ENCODE measurements at places on chromosomes 4 and X. TPM values are rescaled to one million over a fixed set of nuclear protein-coding genes. Genes with fewer than 3 reads are reported as not detected.

The CYBB gene
- polyA plus RNA-seq: 182 TPM

- peaks cover 29% of the 10 kb centered on the region for H3K27me3 ChIP-seq
- H3K4me3 ChIP-seq: no peak overlapping the region
- H3K36me3 ChIP-seq: no peaks in the 10 kb centered on the region
- no peak overlapping the region for H3K27ac ChIP-seq
- no peak for DNase-seq
Observed at GRCh38 chr4:6773616-6774540, 8.6 kb upstream of the KIAA0232 start.

GRCh38 chrX:45140812-45141211, 59.9 kb downstream of the DIPK2B start:
- H3K27me3 ChIP-seq: no peaks in the 10 kb centered on the region
- no peaks in the 10 kb centered on the region for H3K4me1 ChIP-seq
- no peaks in the 10 kb centered on the region for H3K36me3 ChIP-seq

DNA sequence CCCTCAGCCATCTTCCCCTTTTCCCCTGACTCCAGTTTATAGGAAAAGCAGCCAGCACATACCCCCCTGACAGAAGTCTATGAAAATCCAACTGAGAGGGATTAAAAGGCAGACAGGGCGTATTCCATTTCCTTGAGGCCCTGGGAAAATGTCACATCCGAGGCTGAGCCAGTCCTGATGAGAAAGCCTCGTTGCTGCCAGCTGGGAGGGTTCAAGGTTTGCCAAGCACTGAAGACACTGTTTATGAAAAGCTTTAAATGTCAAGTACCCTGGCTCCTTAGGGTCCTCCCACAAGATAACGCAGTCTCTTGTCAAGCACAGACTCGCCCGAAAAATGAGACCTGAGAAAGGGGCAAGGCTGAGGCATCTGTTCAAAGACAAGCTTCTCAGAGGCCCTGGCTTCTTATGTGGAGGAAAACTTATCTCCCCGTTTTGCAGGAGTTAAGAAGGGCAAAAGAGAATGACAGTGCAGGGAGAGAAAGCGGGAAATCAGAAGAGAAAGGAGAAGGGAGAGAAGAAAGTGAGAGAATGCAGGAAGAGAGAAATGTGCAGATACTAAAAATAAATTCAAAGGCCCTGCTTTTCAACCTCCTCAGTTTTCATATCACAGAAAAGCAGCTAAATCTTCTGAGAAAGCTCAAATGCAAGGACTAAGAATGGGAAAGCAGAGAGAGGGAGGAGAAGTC, 44.7 kb downstream of the SCD5 start:
- H3K27me3 ChIP-seq: no peaks in the 10 kb centered on the region
- no peak overlapping the region for H3K4me3 ChIP-seq
- DNase-seq: no peak
- peaks cover under 1% of the 10 kb centered on the region for H3K36me3 ChIP-seq
- H3K27ac ChIP-seq: no peak overlapping the region

DNA sequence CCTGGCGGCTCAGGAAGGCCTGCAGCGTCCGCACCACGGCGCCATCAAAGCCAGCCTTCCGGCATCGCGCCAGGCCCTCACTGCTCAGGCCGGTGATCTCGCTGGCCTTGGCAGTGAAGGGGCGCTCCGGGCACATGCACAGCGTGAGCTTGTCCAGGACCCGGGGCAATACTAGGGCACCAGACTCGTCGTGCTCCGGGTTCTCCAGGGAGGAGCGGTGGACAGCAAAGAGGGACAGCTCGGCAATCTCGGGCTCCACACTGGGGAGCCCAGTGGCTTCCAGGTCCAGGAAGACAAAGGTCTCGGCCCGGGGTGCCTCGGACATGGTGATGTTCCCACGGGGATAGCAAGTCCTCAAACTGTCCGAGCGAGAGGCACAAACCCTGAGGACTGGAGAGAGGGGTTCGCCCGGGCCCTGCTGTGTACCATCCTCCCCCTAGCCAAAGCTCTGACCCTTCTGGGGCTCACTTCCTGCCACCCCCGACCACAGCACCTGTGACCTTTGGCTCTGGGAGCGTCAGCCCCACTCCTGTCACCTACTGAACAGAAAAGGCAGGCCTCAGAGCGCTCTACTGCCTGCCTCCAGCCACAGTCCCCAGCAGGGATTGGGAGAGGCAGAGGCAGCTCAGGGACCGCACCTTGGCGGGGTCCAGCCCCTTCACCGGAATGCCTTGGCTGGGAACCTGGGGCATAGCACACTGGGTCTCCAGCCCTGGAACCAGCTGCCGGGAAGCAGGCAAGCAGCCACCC, 575 bp downstream of the TREX2 start:
- no peaks in the 10 kb centered on the region for H3K27me3 ChIP-seq
- no peak overlapping the region for H3K27ac ChIP-seq
- no peaks in the 10 kb centered on the region for H3K4me1 ChIP-seq

- H3K4me3 ChIP-seq: peak overlapping the region; percentile 53
- DNase-seq: peak; percentile 76
- H3K36me3 ChIP-seq: no peaks in the 10 kb centered on the region
Observed at GRCh38 chr4:6720202-6720699, 4.3 kb downstream of the BLOC1S4 start.

The FAM13A gene
- 0.71 TPM for polyA plus RNA-seq

DNA sequence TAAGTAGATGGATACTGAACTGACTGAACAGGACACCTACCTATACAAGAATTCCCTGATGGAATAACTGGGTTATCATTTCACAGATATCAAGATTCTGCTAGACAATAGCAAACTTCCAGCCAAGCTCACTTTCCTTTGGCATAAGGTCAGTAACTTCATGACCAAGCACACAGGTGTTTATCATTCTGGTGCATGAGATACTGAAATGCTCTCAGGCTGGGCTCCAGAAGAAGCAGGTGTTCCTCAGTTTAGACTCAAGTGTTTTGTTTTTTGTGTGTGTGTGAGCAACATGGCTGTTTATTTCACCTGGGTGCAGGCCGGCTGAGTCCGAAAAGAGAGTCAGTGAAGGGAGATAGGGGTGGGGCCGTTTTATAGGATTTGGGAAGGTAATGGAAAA, 201.5 kb upstream of the SPOCK3 start:
- H3K27ac ChIP-seq: no peak overlapping the region
- no peak for DNase-seq
- no peaks in the 10 kb centered on the region for H3K36me3 ChIP-seq
- no peak overlapping the region for H3K4me3 ChIP-seq
- no peaks in the 10 kb centered on the region for H3K27me3 ChIP-seq

DNA sequence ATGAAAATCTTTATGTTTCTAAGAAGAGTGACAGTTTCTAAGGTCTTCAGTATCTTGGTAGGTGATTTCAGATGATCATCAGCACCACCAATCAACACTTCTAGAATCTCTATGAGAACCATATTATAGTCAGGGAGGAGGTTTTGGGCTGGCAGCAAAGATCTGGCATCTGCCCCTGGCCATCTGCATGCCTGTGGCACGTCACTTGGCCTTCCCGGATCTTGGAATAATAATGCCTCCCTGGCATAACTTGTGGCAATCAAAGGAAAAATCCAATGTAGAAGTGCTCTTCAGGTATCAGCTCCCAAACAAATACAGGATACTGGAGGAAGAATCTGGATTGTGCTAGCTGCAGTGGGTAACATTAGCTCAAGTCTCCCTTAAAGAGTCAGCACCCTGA, 57.3 kb downstream of the RASL11B start:
- H3K27ac ChIP-seq: no peak overlapping the region
- peaks cover 4% of the 10 kb centered on the region for H3K36me3 ChIP-seq
- no peak overlapping the region for H3K4me3 ChIP-seq
- DNase-seq: no peak
- no peaks in the 10 kb centered on the region for H3K4me1 ChIP-seq

DNA sequence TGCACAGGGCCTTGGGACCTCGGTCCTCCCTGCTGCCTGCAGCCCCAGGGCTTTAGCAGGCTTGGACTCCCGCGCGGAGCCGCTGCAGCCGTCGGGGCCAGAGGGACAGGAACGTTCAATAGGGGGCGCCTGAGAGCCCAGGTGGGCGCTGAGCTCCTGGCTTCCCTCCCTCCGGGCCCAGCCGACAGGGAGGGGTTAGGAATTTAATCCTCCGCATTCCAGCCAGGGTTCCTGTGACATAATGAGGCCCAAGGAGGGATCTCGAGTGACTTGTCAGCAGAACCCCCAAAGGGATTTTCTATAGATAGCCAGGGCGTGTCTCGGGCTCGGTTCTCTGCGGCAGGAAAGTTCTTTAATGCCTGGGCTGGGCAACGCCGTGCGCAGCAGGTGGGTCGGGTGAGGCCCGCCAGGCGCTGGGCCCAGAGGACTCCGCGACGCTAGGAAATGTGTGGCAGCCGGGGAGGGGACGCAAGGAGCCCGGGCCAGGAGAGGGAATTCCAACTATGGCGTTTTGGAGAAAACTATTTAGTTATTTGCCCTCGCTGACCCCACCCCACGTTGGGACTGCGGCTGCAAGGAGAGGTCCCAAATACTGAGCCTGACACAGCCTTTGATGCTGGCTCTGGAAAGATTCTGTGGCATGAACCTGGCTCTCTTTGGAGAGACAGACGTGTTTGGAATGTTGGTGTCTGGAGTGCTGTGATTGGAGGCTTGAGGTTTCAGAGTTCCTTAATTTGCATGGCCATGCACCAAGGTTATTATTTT, 285.2 kb upstream of the GATB start:
- H3K4me1 ChIP-seq: peaks cover 4% of the 10 kb centered on the region
- no peaks in the 10 kb centered on the region for H3K36me3 ChIP-seq
- DNase-seq: no peak
- peaks cover 2% of the 10 kb centered on the region for H3K27me3 ChIP-seq
- no peak overlapping the region for H3K27ac ChIP-seq
- peak overlapping the region; percentile 71 for H3K4me3 ChIP-seq

DNA sequence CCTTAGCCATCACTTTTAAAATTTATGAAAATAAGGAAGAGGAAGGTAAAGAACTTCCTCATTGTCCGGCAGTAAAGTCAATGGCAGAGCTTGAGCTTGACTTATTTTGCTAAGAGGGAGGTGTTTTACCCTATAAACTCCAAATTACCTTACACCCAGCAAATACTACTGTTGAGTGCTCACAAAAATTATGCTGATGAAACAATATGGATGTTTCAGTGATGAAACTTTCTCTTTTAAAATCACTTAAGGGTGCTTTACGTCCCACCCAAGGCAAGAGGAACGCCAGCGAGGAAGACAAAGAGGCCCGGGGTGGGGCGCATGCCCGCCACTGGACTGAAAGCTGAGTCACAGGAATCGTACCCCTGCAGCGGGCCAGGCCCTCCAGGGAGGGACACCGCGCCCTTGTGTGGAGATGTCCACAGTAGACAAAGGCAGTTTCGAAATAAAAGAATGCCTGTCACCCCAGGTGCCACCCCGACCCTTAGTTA, 560 bp upstream of the TMSB4X start:
- H3K4me1 ChIP-seq: peaks cover 45% of the 10 kb centered on the region
- DNase-seq: peak; percentile 47
- peak overlapping the region; percentile 99 for H3K4me3 ChIP-seq
- H3K36me3 ChIP-seq: peaks cover 20% of the 10 kb centered on the region
- no peaks in the 10 kb centered on the region for H3K27me3 ChIP-seq

- no peak overlapping the region for H3K4me3 ChIP-seq
- no peaks in the 10 kb centered on the region for H3K27me3 ChIP-seq
- DNase-seq: no peak
- no peaks in the 10 kb centered on the region for H3K36me3 ChIP-seq
- no peaks in the 10 kb centered on the region for H3K4me1 ChIP-seq
Observed at GRCh38 chrX:106933538-106933961, 13.3 kb downstream of the CLDN2 start.

DNA sequence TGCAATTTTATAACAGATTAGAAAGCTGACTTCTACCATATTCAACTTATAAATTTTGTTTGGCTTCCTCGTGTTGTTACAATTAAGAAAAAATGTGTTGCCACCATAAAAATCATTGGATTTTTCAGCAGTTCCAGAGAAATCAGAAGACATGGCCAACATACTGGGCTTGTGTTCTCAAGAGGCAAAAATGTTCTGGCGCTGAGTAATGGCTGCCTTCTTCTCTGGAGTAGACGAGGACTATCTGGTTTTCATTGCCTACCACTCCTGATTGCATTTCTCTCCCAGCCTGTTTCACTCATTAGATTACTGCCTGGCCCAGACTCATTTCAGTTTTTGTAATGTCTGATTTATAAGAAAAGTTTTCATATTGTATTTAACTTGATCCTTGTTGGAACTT, 122.3 kb downstream of the ARHGAP10 start:
- no peaks in the 10 kb centered on the region for H3K36me3 ChIP-seq
- no peaks in the 10 kb centered on the region for H3K4me1 ChIP-seq
- H3K4me3 ChIP-seq: no peak overlapping the region
- DNase-seq: no peak

The DOK7 gene
- 4.0 TPM for polyA plus RNA-seq

DNA sequence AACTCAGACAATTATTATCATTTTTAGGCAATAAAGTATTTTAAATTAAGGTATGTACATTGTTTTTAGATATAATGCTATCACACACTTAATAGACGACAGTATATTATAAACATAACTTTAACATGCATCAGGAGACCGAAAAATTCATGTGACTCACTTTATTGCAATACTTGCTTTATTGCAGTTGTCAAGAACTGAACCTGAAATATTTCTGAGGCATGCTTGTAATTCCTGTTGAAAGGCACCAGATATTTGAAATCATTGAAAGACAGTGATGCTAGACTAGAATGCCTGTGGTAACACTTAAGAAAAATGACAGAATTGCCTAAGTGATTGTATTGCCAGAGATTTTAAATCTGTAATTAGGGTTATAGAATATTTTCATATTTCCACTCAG, 175.6 kb upstream of the MAGEB2 start:
- H3K27me3 ChIP-seq: no peaks in the 10 kb centered on the region
- no peak overlapping the region for H3K4me3 ChIP-seq
- H3K36me3 ChIP-seq: no peaks in the 10 kb centered on the region
- DNase-seq: no peak
- H3K27ac ChIP-seq: no peak overlapping the region

DNA sequence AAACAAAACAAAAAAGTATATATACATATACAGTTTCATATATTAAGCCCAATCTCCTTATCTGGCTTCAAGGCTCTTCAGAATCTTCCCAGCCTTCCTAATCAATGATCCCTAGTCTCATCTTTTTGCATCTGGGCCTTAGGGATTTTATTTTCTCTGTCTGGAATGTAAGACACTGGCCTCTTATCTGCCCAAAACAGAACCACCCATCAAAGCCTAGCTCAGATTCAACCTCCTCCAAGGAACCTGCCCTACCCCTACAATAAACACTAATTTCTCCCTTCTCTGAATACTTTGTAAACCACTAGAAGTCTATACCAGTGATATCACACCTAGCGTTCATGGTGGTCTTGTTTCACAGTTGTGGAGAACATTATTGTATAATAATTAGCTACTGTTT, 23.2 kb upstream of the GAB1 start:
- H3K4me1 ChIP-seq: no peaks in the 10 kb centered on the region
- DNase-seq: no peak
- H3K27ac ChIP-seq: no peak overlapping the region
- no peaks in the 10 kb centered on the region for H3K36me3 ChIP-seq
- no peak overlapping the region for H3K4me3 ChIP-seq

DNA sequence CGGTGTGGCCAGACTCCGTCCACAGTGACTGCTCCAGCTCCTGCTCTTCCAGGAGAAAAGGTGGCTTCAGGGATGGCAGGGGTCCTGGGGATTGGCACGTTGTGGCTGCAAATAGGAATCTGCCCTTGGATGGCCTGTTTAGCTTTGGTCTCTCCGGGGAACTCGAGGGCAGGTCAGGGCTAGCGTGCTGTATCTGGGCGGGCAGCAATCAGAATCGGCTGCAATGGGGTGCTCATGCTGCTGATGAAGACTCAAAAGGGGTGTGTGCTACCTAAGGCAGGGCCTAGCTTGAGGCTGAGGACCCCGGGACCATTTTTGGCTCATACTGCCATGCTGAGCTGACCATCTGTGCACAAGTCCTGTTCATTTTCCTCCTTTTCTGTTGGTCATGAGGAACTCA, 51.3 kb downstream of the RGS12 start:
- DNase-seq: no peak
- H3K4me1 ChIP-seq: no peaks in the 10 kb centered on the region
- no peaks in the 10 kb centered on the region for H3K36me3 ChIP-seq
- H3K27me3 ChIP-seq: no peaks in the 10 kb centered on the region
- no peak overlapping the region for H3K27ac ChIP-seq
- H3K4me3 ChIP-seq: no peak overlapping the region
